ENCODE measurements at places on chromosomes 5 and 9.

GRCh38 chr9:127112056-127112455, 10.4 kb downstream of the ANGPTL2 start:
- no peak overlapping the region for H3K4me3 ChIP-seq
- no peaks in the 10 kb centered on the region for H3K27me3 ChIP-seq
- no peaks in the 10 kb centered on the region for H3K36me3 ChIP-seq
- peak overlapping the region; percentile 86 for H3K27ac ChIP-seq

GRCh38 chr9:134538856-134539566, 102.6 kb upstream of the COL5A1 start:
- H3K4me1 ChIP-seq: no peaks in the 10 kb centered on the region
- no peak for DNase-seq
- no peaks in the 10 kb centered on the region for H3K36me3 ChIP-seq
- H3K27me3 ChIP-seq: peaks cover 19% of the 10 kb centered on the region
- no peak overlapping the region for H3K27ac ChIP-seq

- DNase-seq: no peak
- H3K36me3 ChIP-seq: no peaks in the 10 kb centered on the region
- no peak overlapping the region for H3K27ac ChIP-seq
- H3K4me3 ChIP-seq: no peak overlapping the region
Observed at GRCh38 chr5:98175474-98175873, 598.0 kb upstream of the RGMB start.

DNA sequence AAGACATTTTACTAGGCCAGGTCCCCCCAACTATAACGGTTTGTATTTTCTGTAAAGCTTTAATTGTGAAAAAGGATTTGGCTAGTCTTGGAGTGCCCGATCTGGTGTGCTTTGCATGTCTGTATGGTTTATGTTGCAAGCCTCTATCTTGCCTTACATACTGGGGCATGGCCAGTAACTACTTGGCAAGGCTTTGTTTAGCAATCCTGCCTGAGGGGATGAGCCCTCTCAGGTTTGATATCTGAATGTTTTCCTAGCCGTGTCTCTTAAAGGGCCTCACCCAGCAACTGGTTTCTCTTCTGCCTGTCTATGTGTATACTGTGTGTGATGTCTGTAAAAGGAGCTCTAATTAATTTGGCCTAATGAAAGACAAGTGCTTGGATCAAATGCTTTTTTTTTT, 61.3 kb upstream of the SPINK5 start:
- no peaks in the 10 kb centered on the region for H3K36me3 ChIP-seq
- no peak overlapping the region for H3K27ac ChIP-seq
- H3K4me3 ChIP-seq: no peak overlapping the region
- H3K4me1 ChIP-seq: no peaks in the 10 kb centered on the region
- DNase-seq: no peak

DNA sequence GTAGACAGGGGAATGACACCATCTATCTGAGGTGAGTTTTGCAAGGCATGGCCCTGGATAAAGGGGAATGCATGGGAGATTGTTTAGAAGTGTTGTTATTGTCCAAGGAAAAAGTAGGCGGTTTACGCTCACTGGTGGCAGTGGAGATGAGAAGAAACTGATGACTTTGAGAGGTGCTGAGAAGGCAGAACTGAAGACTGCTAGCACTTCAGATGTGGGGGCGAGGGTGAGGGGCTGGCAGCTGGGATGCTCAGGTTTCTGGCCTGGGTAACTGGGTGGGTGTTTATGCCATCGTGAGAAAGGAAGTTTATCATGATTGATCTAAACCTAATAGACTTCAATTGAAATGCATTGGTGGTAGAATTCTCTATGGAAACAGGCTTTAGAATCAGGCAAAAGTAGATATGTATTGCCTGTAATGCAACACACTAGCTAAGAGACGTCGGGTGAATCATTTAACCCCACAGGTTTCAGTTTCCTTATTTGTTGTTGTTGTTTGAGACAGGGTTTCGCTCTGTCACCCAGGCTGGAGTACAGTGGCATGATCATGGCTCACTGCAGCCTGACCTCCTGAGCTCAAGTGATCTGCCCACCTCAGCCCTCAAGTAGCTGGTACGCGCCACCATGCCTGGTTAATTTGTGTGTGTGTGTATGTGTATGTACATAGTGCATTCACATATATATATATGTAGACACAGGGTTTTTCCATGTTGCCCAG, 123.5 kb downstream of the SLC24A2 start:
- H3K4me3 ChIP-seq: no peak overlapping the region
- no peak overlapping the region for H3K27ac ChIP-seq
- no peak for DNase-seq

DNA sequence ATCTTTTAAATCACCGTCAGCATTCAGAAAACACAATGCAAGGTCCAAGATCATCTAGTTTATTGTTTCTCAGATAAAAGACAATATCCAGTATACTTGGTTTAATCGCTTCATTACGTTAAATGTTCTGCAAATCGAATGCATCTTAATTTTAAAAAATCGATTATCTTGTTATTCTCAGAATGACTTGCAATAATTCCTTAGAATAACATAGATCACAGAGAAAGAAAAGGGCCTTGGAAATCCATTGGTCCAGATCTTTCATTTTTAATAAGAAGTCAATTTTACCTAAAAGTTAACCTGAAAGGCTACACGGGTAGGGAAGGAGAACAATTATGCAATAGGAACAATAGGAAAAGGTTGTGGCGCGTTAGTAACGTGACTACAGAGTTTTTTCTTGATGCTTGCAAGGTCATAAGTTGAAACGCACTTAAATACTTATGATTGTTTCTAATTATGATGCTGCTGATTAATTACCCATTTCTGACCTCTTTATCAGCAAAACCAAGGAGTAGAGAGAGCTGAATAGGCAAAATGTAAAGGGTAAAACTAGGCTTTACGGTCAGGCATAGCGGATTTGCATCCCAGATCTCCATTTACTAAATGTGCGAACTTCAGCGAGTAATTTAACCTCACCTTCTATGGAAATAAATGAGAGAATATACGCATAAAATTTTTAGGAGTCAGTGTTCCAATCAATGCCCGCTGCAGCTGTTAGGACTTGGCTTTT, 769 bp upstream of the LYRM7 start:
- H3K27ac ChIP-seq: peak overlapping the region; percentile 79
- H3K27me3 ChIP-seq: no peaks in the 10 kb centered on the region
- H3K4me3 ChIP-seq: peak overlapping the region; percentile 69
- no peaks in the 10 kb centered on the region for H3K36me3 ChIP-seq
- peaks cover 4% of the 10 kb centered on the region for H3K4me1 ChIP-seq

- no peak overlapping the region for H3K4me3 ChIP-seq
- H3K36me3 ChIP-seq: no peaks in the 10 kb centered on the region
- no peaks in the 10 kb centered on the region for H3K4me1 ChIP-seq
- no peaks in the 10 kb centered on the region for H3K27me3 ChIP-seq
- no peak for DNase-seq
Observed at GRCh38 chr5:131384616-131385214, 120.9 kb downstream of the CDC42SE2 start.

GRCh38 chr9:84152204-84152603, 171.6 kb downstream of the RMI1 start:
- no peaks in the 10 kb centered on the region for H3K36me3 ChIP-seq
- no peaks in the 10 kb centered on the region for H3K27me3 ChIP-seq
- no peak overlapping the region for H3K4me3 ChIP-seq
- no peaks in the 10 kb centered on the region for H3K4me1 ChIP-seq
- no peak overlapping the region for H3K27ac ChIP-seq

- no peaks in the 10 kb centered on the region for H3K4me1 ChIP-seq
- H3K36me3 ChIP-seq: no peaks in the 10 kb centered on the region
- peak overlapping the region; percentile 42 for H3K4me3 ChIP-seq
- H3K27me3 ChIP-seq: no peaks in the 10 kb centered on the region
Observed at GRCh38 chr9:114591849-114592248, 4.3 kb downstream of the ATP6V1G1 start.

DNA sequence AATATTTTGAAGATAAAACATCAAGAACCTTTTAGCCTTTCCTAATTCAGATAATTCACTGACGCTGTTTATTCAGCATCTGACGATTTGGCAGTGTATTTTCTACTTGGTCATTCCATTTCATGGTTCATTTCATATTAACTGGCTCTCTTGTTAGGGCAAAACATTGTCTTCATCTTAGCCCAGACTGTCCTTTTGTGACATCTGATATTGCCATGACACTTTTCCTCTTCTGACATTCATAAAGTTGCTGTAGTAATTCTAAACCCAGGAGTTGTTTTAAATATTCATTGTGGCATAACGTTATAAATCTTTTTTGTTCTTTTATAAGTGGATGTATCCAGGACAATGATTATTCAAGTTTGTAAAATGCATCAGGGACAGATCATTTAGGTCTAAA, 1.8 kb downstream of the SCAMP1 start:
- H3K4me1 ChIP-seq: no peaks in the 10 kb centered on the region
- DNase-seq: no peak
- peak overlapping the region; percentile 98 for H3K27ac ChIP-seq
- H3K27me3 ChIP-seq: no peaks in the 10 kb centered on the region
- no peaks in the 10 kb centered on the region for H3K36me3 ChIP-seq

DNA sequence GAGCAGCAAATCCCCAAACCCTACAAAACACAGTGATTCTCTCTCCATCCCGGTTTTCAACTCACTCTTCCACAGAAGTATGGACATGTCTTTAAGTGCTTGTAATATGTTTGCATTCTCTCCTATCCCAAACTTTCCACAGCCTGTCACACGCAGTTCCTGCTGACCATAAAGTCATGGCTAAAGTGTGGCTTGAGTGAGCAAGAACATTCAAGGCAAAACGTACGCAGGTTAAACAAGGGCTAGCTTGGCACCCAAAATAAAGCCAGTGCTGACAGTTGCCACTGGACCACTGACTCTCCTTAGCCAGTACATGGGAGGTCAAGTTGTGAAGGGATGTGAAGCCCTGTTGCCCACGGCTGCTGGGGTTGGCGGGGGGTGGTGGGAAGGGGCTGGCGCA, 211.1 kb upstream of the IRX1 start:
- H3K4me3 ChIP-seq: no peak overlapping the region
- H3K27me3 ChIP-seq: no peaks in the 10 kb centered on the region
- no peak overlapping the region for H3K27ac ChIP-seq
- H3K36me3 ChIP-seq: no peaks in the 10 kb centered on the region

GRCh38 chr5:169071-169727, 22.1 kb upstream of the LRRC14B start:
- H3K36me3 ChIP-seq: no peaks in the 10 kb centered on the region
- no peaks in the 10 kb centered on the region for H3K27me3 ChIP-seq
- no peak overlapping the region for H3K27ac ChIP-seq
- no peaks in the 10 kb centered on the region for H3K4me1 ChIP-seq
- peak overlapping the region; percentile 44 for H3K4me3 ChIP-seq

DNA sequence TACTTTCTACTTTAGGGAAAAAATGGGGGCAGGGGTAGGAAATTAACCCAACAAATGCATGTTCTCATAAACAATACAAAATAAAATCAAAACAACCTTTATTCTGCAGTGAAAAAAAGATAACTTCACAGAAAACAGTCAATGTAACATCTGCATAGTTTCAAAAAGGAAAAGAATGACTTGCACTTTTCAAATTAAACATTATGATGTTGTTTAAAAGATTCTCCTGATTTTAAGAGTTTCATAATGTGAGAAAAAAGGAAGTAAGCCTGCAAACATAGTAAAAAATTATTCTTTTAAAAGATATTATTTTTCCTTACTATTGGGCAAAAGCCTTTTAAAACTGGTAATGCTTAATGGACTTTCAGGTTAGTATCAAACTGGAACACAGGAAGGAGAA, 7.6 kb downstream of the C9orf72 start:
- no peak overlapping the region for H3K27ac ChIP-seq
- no peak overlapping the region for H3K4me3 ChIP-seq
- no peaks in the 10 kb centered on the region for H3K36me3 ChIP-seq
- DNase-seq: no peak

DNA sequence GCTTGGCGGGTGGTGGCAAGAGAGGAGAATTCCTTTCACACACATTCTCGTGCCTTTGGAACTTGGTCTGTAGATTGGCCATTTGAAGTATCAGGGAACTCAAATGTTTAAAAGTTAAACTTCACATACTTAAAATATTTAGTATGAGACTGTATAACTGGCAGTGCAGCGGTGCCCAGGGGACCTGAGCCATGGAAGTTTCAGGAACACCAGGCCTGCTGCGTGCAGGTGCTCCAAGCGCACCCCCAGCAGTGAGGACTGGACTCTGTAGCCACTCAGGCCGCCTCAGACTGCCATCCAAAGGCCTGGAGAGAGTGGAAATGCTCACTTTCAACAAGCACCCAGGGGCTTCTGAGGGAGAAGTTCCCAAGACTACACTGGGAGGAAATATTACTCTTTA, 273.5 kb upstream of the IRX2 start:
- H3K27ac ChIP-seq: no peak overlapping the region
- H3K4me3 ChIP-seq: no peak overlapping the region
- no peaks in the 10 kb centered on the region for H3K36me3 ChIP-seq
- no peak for DNase-seq
- no peaks in the 10 kb centered on the region for H3K4me1 ChIP-seq
- H3K27me3 ChIP-seq: no peaks in the 10 kb centered on the region

DNA sequence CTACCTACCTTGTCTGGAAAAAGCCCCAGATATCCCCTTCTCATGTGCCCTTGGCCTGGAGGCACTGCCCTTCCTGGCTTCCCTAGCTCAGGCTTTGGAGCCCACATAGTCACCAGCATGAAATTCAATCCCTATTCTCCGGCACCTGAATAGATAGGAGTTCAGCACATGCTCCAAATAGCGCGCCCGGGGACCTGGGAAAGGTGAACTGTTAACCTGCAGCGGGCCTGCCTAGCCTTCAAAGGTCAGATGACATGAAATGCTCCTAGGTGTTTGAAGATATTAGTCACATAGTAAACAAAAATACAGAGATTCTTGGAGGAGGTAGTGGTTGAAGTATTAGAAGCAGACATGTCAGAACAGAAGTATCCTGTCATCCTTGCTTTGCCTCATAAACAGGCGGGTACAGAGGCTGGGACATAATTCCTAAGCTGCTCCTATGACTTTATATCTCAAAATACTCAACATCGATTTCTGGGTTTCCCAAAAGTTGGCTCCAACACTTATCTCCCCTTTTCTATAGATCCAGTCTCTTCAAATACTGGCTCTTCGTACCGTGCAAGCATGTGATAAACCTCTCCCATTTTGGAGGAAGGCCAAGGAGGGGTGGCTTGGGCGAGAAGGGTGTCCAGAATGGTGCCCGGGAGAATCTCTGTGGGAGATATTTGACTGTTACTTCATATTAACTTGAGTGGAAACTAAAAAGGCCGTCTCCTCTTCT, 88.0 kb upstream of the ANKH start:
- no peak for DNase-seq
- no peaks in the 10 kb centered on the region for H3K36me3 ChIP-seq
- no peaks in the 10 kb centered on the region for H3K4me1 ChIP-seq
- H3K27ac ChIP-seq: peak overlapping the region; percentile 66

DNA sequence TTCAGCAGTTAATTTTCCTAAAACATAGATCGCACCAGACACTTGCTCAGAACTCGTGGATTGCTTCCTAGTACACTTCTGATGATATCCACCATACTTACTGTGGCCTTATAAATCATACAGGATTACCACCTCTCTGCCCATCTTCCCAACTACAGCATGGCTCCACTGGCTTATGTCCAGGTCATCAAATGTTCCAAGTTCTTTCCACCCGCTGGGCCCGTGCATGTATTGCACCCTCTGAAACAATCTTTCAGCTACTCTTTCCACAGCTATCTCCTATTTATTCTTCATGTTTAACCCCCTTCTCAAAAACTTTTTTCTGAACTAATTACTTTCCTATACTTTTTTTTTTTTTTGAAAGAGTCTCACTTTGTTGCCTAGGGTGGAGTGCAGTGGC, 18.5 kb downstream of the FBXW2 start:
- H3K27me3 ChIP-seq: no peaks in the 10 kb centered on the region
- peaks cover 8% of the 10 kb centered on the region for H3K36me3 ChIP-seq
- H3K4me1 ChIP-seq: no peaks in the 10 kb centered on the region
- no peak overlapping the region for H3K27ac ChIP-seq

- H3K27ac ChIP-seq: peak overlapping the region; percentile 0
- no peaks in the 10 kb centered on the region for H3K4me1 ChIP-seq
- DNase-seq: no peak
- no peaks in the 10 kb centered on the region for H3K27me3 ChIP-seq
Observed at GRCh38 chr5:14464096-14464495, 117.5 kb upstream of the OTULINL start.

Measured in breast epithelium (tissue), 4 donors.